ENCODE measurements at places on chromosomes 12 and 14. TPM values are rescaled to one million over a fixed set of nuclear protein-coding genes. Genes with fewer than 3 reads are reported as not detected.

OAS1 gene
- total RNA-seq = 92.2 TPM

PRIMA1 gene
- 0.24 TPM for total RNA-seq

BCL2L14 gene
- total RNA-seq = not detected

MSRB3 gene
- 24.3 TPM for total RNA-seq

UBE2N gene
- total RNA-seq = 130 TPM

SLC38A6 gene
- total RNA-seq = 20.2 TPM

SLC7A8 gene
- total RNA-seq = 0.55 TPM

ANKS1B gene
- 0.73 TPM for total RNA-seq

SCNN1A gene
- 6.5 TPM for total RNA-seq

SERPINA6 gene
- 0.74 TPM for total RNA-seq

TMEM179 gene
- 0.35 TPM for total RNA-seq

CMTM5 gene
- total RNA-seq = not detected

GPR135 gene
- total RNA-seq = 0.96 TPM
